ENCODE measurements at places on chromosomes 2 and 18. TPM values are rescaled to one million over a fixed set of nuclear protein-coding genes. Genes with fewer than 3 reads are reported as not detected.

DNA sequence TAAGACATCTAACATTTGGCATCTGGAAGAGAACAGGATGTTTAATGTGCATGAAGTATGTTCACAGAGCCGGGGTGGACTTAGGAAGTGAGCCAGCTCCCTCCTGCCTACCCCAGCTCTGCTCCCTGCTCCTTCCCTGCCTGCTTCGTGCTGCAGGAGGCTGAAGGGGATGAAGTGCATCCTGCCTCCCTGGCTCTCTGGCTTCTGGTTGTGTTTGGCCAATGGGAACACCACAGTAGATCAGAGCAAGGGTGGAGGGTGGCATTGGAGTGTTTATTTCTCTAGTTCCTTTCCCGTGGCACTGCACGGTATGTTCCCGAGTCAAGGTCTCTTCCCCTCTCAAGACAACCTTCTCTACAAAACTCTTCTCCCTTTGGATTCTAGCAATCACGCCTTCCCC, 379.9 kb downstream of the CLIP4 start:
- no peak for DNase-seq

GRCh38 chr2:210072922-210073509, 70.6 kb downstream of the RPE start:
- DNase-seq = peak; percentile 72

- DNase-seq = no peak
Observed at GRCh38 chr2:181895818-181896217, 4.3 kb downstream of the ITPRID2 start.

- no peak for DNase-seq
Observed at GRCh38 chr2:234060236-234060635, 9.7 kb downstream of the SPP2 start.

- peak; percentile 60 for DNase-seq
Observed at GRCh38 chr2:216222650-216223352, 113.7 kb downstream of the XRCC5 start.

DNA sequence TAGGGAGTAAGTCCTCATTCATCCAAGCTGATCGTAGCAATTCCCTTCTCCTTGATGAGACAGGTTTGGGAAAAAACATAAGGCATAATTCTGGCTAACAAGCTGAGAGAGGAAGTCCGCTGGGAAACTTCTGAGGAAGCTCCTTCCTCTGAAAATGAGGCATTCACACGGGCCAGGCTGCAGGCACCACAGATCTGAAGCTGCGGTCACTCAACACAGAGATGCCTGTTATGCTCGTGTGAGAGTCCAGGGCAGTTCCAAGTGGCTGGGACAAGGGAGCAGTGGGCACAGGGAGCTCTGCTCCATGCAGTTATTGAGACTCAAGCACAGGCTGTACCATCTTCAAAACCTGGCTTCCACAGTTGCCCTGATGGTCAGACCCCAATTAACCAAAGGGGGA, 200.9 kb upstream of the ID2 start:
- DNase-seq = no peak

GRCh38 chr18:6728331-6728730, 1.2 kb upstream of the ARHGAP28 start:
- DNase-seq = no peak

- DNase-seq = no peak
Observed at GRCh38 chr18:37219257-37219656, 346.3 kb downstream of the CELF4 start.

DNA sequence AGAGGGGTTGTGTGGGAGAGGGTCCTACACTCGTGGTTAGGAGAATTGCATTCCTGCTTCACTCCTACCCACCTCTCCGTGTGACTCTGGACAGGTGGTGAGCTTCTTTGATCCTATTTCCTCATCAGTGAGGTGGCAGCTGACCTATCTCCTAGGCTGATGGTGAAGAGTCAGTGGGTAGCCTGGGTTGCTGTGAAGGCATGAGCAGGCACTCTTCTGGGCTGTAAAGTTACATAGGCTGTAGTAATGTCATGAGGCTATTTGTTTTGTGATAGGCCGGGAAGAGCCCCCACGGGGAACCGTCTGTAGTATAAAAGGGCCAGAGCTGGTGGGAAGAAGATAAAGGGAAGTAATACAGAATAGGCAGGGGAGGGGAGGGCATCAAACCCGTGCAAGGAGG, 83.8 kb downstream of the TMEM247 start:
- no peak for DNase-seq

TXNDC2 gene
- not detected for total RNA-seq

CYBRD1 gene
- total RNA-seq = not detected
